Stimulated activated CD8-positive, alpha-beta memory T cell treated with anti-CD3 and anti-CD28 coated beads, Interleukin-4, amount 100 ng/mL, for 4 hours (primary cell): ENCODE measurements at places on chromosomes 4 and X.

DNA sequence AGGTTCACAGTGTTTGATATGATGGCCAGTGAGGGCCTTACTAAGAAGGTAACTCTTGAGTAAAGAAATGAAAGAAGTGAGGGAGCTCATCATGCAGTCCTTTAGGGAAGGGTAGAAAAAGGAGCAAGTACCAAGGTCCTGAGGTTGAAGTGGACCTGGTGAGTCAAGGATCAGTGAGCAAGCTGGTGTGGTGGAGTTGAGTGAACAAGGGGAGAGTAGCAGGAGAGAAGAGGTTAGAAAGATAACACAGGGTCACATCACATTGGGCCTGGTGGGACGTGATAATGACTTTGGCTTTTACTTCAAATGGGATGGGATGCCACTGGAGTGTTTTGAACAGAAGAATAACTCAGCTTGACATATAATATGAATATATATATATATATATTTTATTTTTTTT lies 44.7 kb downstream of the OSTC start:
- no peak for DNase-seq

DNA sequence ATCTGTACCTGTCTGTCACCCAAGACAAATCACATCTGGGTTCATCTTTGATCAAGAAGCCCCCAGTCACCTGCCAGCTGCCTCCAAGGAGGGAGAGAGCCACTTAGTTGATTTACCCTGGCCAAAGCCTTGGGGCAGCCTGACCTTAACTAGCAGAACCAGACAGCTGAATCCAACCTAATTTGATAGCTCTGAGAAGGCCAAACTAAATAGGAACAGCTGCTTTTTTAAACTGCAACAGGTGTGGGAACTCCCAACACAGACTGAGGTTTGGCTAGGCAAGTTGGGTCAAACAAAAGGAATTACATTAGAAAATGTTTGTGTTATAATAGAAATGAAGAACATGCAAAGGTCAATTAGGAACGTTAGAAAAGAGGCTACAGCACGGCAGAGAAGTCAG lies 375.7 kb downstream of the NLGN4X start:
- no peak for DNase-seq

DNA sequence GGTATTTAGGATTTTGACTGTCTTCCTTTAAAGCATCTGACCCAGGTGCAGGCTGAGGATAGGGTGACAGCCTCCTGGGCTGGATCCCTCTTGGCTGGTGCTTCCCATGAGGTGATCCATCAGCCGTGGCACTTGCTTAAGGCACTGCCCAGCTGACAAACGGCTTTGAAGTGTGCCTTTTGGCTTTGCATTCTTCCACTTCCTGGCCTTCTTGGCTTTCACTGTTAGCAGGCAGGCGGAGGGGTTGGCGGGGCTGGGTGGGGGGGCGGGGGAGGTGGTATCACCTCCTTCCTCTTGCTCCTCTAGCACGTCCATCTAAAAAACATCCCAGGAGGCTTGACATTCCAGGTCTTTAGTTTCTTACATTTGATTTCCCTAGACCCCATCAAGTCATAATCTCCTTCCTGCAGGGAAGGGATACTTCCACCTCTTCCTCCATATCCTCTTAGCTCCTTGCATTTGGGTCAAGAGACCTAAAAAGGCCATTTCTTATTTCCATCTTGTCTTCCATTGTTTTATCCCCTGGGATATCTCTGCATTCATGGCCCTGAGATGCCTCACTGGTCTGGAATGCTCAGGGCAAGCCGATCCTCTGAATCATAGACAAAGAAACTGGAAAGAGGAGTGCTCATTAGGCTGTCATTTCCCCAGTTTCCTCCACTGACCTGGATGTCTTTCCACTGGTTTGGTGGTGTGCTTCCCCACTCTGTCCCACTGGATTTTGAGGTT lies 11.3 kb upstream of the APLN start:
- no peak for DNase-seq

DNA sequence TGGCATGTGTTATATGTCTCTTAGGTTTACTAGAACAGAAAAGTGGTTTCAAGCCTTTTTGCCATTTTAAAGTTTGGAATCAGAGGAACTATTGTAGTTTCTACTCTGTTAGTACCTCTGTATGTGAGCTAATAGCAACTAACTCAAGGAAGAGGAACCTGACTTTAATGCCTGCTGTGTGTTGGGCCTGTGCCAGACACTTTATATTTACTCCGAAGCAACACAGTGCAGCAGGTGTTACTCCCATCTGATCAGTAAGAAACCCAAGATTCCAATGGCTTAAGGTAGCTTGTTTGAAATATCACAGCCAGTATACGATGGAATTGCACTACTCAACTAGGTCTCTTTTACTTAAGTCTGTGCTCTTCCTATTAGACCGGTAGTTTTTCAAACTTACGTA lies 79.2 kb downstream of the USP9X start:
- no peak for DNase-seq

- DNase-seq, result no peak
These were observed 112.1 kb downstream of the ARHGAP6 start for GRCh38 chrX:11553594-11553993.
